ENCODE measurements at places on chromosomes 11 and 22. TPM values are rescaled to one million over a fixed set of nuclear protein-coding genes. Genes with fewer than 3 reads are reported as not detected.

DNA sequence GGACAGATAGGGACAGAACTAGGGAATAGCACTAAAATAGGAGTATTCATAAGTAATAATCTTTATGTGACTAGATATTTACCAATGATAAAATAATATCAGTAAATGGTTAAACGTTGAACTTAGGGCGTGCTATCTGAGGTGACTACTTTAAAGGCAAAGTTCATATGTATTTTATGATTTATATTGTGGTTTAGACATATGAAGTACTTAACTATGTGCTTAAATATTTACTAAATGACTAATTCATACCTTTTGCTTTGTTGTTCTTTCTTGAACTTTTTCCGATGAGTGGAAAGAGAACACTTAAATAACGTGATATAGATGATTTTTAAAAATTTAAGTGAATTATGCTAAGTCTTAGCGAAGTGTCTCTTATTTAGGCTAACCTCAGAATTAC, 14.7 kb downstream of the LUZP2 start:
- no peak for DNase-seq

Gene PAX6
- total RNA-seq, result not detected

- no peak for DNase-seq
Measured at GRCh38 chr11:100740440-100740839, 53.4 kb downstream of the ARHGAP42 start.

- no peak for DNase-seq
Measured at GRCh38 chr22:42611051-42611450, 3.6 kb downstream of the POLDIP3 start.

Measured in activated CD4-positive, alpha-beta T cell treated with anti-CD3 and anti-CD28 coated beads, Interleukin-2, amount 10 ng/mL, durations not matched to agents 24 days and 14 days (primary cell).